ENCODE measurements at places on chromosomes 1 and 21. TPM values are rescaled to one million over a fixed set of nuclear protein-coding genes. Genes with fewer than 3 reads are reported as not detected.

GRCh38 chr1:229941831-229942230, 125.2 kb upstream of the GALNT2 start:
- no peak for DNase-seq

GRCh38 chr1:222905151-222905550, 90.3 kb downstream of the DISP1 start:
- no peak for DNase-seq

DNA sequence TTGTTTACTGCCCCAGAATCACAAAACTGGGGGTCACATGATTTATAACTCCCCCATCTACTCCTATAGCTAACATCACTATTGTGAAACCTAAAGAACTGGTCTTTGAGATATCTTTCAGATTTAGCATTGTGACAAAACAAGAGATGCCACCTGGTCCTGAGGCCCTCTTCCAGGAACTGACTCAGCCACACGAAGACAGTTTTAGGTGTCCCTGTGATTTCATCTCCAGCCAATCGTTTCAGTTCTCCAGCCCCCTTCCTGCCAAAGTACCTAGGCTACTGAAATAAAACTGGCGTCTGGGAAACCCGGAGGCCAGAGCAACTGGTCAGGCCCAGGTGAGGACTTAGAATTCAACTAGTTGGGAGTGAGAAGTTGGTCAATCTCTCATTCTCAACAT, 36.6 kb downstream of the TBX19 start:
- no peak for DNase-seq

DNA sequence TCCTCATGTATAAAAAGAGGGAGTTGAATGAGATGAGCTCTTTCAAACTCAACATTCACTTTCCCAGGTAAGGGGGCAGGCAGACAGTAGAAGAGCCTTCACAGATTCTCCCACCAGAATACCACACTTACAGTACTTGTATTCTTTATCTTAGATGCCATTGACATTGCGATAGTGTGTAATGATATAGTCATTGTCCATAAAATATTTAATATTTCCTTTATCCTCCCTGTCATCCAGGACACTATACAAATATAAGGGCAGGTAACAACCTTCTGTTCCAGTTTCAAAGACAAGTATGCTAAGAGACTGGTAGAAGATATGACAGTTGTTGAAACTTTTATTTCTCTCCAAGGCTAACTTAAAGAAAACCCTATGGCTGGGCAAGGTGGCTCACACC, 56.5 kb upstream of the MTF2 start:
- no peak for DNase-seq

DNA sequence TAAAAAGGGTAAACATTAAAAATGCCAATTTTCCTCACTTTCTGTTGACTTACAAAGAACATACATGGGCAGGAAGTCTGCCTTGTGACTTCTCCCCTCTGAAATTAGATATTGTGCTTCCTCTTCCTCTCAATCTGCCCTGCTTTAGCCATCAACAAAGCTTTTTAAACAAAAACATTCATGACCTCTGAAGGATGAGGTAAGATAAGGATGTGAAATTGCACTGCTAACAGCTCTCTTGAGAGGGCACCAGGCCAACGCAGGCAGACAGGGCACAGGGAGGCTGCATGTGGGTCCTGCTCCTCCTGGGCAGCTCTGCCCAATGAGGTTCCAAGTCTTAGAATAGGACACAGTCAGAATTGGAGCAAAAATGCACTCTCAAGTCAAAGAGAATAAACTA, 62.1 kb downstream of the DEGS1 start:
- DNase-seq: no peak

GRCh38 chr1:20964540-20965484, 177.7 kb upstream of the HP1BP3 start:
- DNase-seq: no peak

S100A8 gene
- not detected for total RNA-seq

DNA sequence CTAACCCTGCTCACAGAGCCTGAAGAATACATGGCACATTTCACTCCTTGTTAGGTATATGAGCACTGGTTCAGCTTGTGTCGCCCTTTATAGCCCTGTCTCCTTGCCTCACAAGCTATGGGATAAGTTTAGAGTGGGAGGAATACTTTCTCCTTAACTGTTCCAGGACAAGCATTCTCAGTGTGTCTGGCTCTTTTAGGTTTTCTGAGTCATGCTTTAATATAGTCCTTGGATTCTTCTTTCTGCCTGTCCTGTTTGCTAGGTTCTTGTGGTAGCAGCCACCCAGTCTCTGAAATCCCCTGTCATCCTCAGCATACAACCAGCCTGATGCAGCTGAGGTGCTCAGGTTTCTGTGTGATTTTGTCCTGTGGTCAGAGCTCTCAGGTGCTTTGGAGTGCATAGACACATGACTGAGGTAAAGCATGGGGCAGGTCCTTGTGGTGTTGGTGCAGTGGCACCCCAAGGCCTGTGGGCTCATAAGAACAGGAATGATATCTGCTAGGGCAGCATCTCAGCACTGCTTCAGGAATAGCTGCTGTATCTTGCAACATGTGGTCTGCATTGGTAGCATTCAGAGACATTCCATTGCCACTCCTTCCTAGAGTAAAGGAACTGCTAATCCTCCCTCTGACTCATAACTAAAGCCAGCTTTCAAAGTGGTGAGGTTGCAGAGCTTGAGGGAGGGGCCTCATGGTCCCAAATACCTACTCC, 14.2 kb upstream of the CASQ2 start:
- DNase-seq: peak; percentile 8

CCDC181 gene
- total RNA-seq: 13.2 TPM

GRCh38 chr1:18938707-18939070, 17.8 kb downstream of the IFFO2 start:
- no peak for DNase-seq

DNA sequence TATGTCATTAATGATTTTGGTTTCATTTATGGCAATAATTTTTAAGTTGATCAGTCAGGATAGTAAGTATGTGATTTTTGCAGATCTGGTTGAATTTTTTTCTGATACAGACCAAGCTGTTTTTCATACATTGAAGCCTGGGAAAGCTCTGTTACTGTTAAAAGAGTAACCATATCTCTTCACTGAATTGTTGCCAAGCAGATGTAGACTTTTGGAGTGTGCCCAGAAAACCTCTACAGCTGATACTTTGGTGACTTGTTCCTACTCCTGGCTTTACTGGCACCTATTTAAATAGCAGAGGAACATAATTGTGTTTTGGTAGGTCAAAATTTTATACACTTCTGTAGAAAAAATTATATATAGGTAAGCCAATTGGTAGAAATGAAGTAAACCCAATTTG, 49.4 kb downstream of the NFIA start:
- DNase-seq: no peak

- no peak for DNase-seq
These were observed 22.9 kb upstream of the SLC19A2 start for GRCh38 chr1:169508432-169509338.

PTGS2 gene
- 0.37 TPM for total RNA-seq

RGS8 gene
- 0.99 TPM for total RNA-seq

GRCh38 chr1:172746091-172746949, 87.4 kb downstream of the FASLG start:
- no peak for DNase-seq

GRCh38 chr1:81596341-81596740, 204.4 kb upstream of the ADGRL2 start:
- no peak for DNase-seq

DNA sequence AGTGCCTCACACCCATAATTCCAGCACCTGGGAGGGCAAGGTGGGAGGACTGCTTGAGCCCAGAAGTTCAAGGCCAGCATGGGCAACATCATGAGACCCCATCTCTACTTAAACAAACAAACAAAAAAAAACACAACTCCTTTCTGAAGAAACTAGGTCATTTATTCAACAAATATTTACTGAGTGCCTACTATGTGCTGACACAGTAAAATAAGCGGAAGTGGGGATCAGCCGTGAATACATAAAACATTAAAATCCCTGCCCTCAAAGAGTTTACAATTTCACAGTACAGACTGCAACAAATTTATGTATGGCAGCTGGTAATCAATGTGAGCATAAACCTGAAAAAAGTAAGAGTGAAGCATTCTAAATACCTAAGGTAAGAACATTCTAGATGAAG, 65.3 kb downstream of the TUT4 start:
- no peak for DNase-seq

CENPF gene
- total RNA-seq: 213 TPM

TRIM63 gene
- total RNA-seq: not detected

FAM167B gene
- total RNA-seq: 5.3 TPM

- no peak for DNase-seq
These were observed 85.5 kb downstream of the RIPK4 start for GRCh38 chr21:41681348-41681801.

GRCh38 chr21:43467785-43468184, 40.9 kb upstream of the SIK1 start:
- DNase-seq: no peak
